Stimulated activated CD8-positive, alpha-beta memory T cell treated with anti-CD3 and anti-CD28 coated beads, Interleukin-4, amount 100 ng/mL, for 48 hours (primary cell): ENCODE measurements at places on chromosomes 7 and 10.

- DNase-seq: no peak
Measured at GRCh38 chr10:118305730-118306129, 36.4 kb downstream of the FAM204A start.

- peak; percentile 72 for DNase-seq
Measured at GRCh38 chr10:106711313-106711906, 453.1 kb downstream of the SORCS1 start.

- no peak for DNase-seq
Measured at GRCh38 chr10:128716181-128716580, 590.0 kb upstream of the MKI67 start.

- no peak for DNase-seq
Measured at GRCh38 chr7:69957661-69958060, 359.4 kb downstream of the AUTS2 start.

GRCh38 chr10:108014145-108014901, 849.8 kb upstream of the SORCS1 start:
- no peak for DNase-seq

DNA sequence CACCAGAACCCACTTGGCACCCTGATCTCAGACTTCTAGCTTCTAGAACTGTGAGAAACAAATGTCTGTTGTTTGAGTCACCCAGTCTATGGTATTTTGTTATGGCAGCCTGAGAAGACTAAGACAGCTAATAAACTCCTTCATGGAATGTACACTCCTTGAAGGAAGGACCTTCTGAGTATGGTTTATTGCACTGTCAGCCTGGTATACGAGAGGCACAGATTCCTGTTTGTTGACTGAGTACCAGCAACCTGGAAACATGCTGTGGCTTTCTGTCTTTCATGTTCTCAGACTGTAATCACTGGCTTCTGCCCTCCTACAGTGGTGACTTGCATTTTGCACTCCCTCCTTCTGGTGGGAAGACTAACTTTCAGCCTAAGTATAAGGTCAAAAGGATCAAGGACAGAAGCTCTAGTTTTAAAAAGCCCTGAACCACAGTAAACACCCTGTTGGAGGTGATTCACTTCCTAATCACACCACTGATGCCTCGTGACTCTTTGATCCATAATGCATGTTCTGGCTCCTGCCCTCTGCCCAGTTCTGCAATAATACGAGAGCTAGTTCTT, 319.0 kb upstream of the NPSR1 start:
- no peak for DNase-seq

DNA sequence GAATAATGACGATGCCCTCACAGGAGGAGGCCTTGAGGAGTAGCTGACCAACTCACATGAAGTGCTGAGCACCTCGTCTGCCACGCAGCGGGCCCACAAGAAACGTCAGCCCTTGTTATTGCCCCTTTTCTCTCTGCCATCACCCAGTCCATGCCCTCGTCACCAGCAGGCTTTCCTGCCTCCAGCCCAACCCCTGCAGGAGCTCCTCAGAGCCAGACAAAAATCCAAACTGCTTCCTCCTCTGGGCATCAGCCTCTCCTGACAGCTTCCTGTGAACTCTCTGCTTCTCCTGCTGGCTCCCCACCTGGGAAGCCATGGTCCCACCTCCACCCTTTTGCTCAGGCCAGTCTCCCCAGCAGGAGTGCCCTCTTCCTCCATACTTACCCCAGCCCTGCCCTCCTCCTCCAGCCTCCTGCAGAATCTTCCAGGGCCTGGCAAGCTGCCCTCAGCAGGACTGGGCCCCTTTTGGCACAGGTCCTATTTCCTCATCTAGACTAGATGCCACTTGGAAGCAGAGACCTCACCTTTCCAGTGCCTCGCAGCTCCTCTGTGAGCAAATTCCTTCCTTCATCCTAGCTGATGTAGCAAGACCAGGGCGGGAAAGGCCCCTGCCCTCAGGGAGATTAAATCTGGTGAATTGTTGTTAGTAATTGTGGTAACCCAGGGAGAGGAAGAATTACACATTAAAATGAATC, 115.1 kb downstream of the C10orf105 start:
- DNase-seq: no peak

- no peak for DNase-seq
Measured at GRCh38 chr10:70622981-70623844, 20.7 kb upstream of the PRF1 start.

DNA sequence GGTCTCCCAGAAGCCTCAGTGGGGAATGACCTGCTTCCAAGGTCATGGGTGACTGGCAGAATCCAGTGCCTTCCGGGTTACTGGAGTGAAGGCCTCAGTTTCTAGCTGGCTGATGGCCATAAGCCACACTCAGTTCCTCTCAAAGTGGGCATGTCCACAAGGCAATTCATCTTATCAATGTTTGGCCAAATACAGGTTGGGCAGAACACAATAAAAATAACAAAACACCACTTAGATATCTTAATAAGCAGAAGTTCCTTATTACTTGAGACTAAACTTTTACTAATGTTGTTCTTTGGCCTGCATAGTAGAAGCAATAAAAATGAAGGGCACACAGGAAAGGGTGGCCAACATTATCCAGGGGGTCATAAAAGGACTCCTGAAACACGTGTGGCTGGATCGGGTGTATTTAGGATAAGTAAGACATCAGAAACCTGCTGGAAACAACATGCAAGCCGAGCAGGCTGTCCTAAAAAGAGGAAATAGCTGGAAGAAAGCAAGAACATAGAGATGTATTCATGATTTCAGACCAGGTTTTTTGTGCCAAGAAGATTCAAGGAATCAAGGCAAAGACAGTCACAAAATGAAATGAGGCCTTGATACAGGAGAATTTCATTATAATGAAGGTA, 19.6 kb upstream of the AKR1C2 start:
- DNase-seq: no peak

GRCh38 chr10:51879238-51879637, 179.8 kb upstream of the CSTF2T start:
- no peak for DNase-seq

DNA sequence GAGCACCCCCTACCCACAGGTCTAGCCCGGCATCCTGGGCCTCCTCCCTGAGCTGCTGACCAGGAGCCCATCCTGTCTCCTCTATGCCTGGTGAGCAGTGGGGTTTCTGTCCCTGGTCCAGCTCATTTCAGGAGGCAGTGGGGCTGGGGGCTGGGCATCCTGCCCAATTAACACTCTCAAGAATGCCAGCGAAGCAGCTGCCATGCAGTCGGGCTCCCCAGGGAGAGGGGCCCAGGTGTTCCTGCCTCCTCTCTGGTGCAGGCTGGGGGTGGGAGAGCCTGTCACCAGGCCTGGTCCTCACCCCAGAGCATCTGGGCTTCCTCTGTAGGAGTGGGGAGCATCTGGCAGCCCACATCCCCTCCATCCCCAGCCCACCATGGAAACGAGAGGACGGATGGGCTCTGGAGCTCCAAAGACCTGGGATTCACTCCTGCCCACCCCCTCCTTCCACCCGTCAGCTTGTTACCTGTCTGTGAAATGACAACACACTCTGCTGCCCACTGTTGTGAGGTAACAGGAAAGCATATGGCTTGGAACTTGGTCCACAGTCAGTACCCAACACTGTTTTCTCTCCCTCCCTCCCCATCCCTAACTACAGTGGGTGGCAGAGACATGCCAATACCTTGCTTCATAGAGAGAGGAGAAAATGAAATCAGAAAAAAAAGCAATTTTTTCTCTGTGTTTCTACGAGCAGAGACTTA, 69.1 kb downstream of the SLIT1 start:
- DNase-seq: no peak

DNA sequence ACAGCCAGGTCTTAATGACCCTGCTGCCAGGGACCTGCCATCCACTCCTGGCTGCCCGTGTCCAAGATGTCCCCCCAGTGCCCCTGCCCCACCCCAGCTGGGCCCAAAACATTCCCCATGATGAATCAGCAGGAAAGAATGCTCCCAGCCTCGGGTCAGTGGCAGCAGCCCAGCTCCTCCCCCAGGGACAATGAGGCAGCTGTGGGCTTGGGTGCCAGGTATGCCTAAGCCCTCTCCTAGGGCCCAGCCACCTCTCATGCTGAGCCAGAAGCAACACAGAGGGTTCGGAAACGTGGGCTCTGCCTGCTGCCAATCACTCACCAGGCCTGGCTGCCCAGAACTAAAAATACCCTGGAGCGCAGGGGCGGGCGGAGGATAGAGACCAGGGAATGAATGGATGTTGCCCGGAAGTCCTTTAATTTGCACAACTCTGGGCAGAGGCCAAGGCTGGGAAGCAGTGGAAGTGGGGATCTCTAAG, 1.5 kb upstream of the LOXL4 start:
- DNase-seq: no peak

DNA sequence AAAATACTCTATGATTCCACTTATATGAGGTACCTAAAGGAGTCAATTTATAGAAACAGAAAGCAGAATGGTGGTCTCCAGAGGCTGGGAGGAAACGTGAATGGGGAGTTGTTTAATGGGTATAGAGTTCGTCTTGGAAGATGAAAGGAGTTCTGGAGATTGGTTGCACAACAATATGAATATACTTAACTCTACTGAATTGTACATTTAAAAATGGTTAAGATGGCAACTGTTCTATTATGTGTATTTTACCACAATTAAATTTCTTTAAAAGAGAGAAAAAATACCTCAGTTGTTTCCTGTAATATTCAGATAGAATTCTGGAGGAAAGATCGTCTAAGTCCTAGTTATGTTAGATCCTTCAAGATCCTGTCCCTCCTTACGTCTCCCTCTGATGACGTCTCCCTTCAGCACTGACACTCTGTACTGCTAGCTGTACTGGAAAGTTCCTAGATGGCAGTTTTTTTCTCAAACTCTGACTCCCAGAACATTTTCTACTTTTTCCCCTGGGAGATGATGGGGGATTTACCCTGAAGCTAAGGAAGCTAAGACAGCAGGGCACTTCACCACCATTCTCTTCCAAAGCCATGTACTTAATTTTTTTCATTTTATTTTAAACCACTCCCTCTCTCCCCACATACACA, 53.2 kb upstream of the CAV2 start:
- DNase-seq: no peak
